ENCODE measurements at places on chromosomes 4 and X.

- DNase-seq, result no peak
Measured at GRCh38 chr4:76931087-76931486, 18.5 kb upstream of the SEPTIN11 start.

- no peak for DNase-seq
Measured at GRCh38 chrX:39981946-39982345, 115.8 kb downstream of the BCOR start.

DNA sequence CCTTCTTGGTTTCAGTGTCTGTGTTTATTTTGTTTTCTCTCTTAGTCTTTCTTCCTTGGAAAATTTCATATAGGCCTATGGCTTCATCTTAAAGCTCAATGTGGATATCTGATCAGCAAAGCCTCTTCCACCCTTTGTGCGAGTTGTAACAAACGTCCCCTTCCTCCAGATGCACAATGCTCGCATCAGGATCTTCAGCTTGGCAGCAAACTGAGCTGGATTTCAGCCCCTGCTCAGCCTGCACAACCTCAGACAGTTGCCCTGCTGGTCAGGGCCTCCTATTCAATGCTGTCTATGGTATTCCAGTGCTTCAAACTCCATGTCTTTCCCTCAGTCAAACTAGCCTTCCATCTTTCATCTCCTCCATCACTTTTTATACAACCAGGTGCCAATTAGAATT is 309.4 kb downstream of the ARHGAP24 start:
- no peak for DNase-seq

DNA sequence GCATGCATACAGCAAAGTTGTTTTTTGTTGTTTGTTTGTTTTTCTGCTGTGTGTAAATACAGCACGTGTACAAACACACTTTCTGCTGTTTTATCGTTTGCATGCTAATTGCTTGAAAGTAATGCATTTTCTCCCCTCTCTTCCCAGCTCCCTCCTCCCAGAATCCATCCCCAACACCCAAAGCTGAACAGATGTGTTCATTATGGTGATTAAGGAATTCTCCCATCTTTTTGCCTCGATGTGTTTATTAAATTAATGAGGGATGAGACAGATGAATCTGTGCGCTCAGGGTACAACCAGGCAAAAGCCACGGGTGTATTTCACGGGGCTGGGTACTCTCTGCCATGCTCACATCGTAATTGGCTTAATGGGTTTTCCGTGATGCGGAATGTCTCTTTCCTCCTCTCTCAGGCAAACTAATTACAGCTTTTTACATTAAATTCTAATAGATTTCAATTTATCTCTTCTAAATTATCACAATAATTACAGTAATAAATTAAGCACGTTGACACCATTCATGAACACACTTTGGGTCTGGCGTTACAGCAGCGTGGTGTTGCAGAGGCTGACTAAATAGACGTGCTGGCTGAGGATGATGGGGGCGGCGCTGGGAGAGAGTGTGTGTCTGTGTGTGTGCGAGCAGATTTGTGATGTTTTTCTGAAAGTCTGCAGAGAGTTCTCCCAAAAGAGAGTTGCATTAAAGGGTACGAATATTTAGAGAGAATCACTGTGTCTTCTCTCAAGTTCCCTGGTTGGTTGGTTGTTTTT is 117.7 kb downstream of the CRLF2 start:
- DNase-seq, result no peak

DNA sequence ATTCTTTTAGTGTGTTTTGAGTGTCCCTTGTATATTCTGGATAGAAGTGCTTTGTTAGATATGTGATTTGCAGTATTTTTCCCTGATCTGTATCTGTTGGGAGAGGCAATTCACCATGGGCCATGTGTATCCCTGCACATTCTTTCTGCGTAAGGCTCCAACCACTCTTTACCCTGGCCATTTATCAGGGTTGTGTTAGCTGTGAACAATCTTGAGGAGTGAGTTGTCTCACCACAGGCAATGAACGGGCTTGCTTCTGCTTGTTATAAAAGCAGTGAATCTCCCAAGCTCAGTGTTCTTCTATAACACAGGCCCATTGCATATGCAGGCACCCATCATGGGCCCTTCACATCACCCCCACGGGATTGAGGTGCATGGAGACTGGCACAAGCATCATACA is 18.9 kb upstream of the SMIM10 start:
- no peak for DNase-seq

GRCh38 chr4:68469482-68469881 is 22.2 kb downstream of the TMPRSS11E start:
- no peak for DNase-seq

DNA sequence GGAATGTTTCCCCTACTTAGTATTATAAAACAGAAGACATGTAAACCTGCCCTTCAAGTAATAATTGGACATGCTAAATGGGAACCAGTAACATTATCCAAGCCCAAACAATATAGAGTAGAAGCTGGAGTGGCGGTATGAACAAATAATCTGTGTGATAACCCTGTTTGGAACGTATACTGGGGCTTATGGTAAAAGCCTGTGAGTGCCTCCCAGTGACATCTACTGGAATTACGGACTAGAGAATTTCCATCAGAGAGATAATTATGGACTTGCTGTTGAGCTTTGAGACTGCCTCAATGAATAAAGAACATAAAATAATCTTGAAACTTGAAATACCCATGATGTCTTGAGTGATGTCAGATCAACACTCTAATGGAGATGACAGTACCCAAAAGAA is 406.3 kb upstream of the GRIA3 start:
- no peak for DNase-seq

All from fibroblast of skin of left quadriceps (primary cell).